A549 treated with Mapracorat at 1 μM for 4 hours (cell line): ENCODE measurements at places on chromosomes 7 and 10. TPM values are rescaled to one million over a fixed set of nuclear protein-coding genes. Genes with fewer than 3 reads are reported as not detected.

ESYT2 gene
- total RNA-seq, result 69.4 to 102 TPM (median 93.5 TPM) in 5 replicates

PKD2L1 gene
- total RNA-seq, result 0.06 to 0.21 TPM (median 0.09 TPM) in 5 replicates

AEBP1 gene
- 0.19 TPM in 1 of 5 replicates, not detected in the others for total RNA-seq

NUTM2E gene
- 0.08 to 0.33 TPM (median 0.24 TPM) in 5 replicates for total RNA-seq

UNC5B gene
- 1.5 to 2.4 TPM (median 1.8 TPM) in 5 replicates for total RNA-seq

PTF1A gene
- total RNA-seq, result not detected in 5 replicates

SPDYE9 gene
- not detected in 5 replicates for total RNA-seq

ACSM6 gene
- total RNA-seq, result not detected in 5 replicates

TMEM213 gene
- not detected in 5 replicates for total RNA-seq
